ENCODE measurements at places on chromosomes 13 and 19.
A peak's percentile ranks its signal among the peaks of the same experiment; 100 is the strongest.

GRCh38 chr19:54469496-54469934, 3.6 kb downstream of the CDC42EP5 start:
- DNase-seq: no peak

GRCh38 chr19:917323-918151, at the start of gene KISS1R:
Gene KISS1R (plus strand): TSS chr19:917333. CDS start chr19:917503, 170 bp downstream.
- DNase-seq: no peak

- no peak for DNase-seq
These were observed 47.4 kb downstream of the SOX1 start for GRCh38 chr13:112114391-112114790.

GRCh38 chr13:110028311-110028710, 241.9 kb upstream of the IRS2 start:
- DNase-seq: no peak

GRCh38 chr13:31214435-31214834, 14.7 kb downstream of the B3GLCT start:
- DNase-seq: no peak

- no peak for DNase-seq
These were observed 530.4 kb downstream of the MYO16 start for GRCh38 chr13:109159650-109160309.

- DNase-seq: peak; percentile 55
These were observed at the start of gene BCAM for GRCh38 chr19:44808463-44809371. Gene BCAM (plus strand): TSS chr19:44809103. CDS start chr19:44809125, 22 bp downstream.

- peak; percentile 50 for DNase-seq
These were observed 34.4 kb downstream of the STARD13 start for GRCh38 chr13:33251131-33251661.

All from PC-9 (cell line).